ENCODE measurements at places on chromosomes 2 and 18.

- no peak for DNase-seq
These were observed 329.1 kb downstream of the SATB2 start for GRCh38 chr2:199128476-199129229.

- no peak for DNase-seq
These were observed 100.1 kb upstream of the MAP2 start for GRCh38 chr2:209323738-209324137.

DNA sequence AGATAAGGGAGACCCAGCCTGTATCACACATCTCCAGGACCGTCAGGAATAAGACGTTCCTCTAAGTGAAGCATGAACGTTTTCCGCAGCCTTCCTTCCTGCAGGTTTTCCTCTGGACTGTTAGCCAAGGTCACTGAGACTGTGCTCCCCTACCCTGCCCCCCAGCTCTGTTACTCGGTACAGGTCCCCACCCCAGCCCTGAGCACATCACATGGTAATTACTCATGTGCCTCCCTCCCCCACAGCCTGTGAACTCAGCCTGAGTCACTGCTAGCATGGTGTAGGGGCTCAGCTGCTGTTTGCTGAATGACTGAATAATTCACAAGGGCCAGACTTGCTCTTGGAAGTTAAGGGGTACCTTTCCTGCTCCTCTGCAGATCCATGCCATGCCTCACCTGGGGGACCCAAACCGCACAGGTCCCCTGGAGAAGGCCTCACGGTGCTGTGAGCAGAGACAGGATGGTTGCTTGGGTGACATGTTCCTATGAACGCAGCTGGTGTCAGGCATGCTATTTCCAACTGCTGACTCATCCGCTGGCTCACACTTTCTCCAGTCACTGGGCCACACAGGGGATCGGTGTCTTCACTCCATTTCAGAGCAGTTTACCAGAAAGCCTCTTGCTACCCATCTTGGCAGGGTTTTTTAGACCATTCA lies 88.2 kb downstream of the PLB1 start:
- peak; percentile 66 for DNase-seq

DNA sequence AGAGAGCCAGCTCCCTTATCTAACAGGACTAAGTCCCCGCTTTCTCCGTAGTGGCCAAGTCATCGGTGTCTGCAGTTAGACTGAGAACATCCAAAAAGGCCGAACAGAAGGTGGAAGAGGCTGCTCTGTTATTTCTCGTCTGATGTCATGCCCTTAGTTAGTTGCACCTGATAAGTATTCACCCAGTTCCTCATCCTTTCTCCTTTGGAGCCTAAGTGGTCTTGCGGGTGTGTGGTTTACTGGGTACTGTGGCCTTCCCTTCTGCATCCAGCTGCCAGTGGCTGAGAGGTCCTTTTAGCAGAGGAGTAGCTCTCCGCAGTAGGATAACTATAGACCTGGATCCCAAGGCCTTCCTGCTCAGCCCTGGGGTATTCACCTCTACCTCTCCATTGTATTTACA lies 211.6 kb downstream of the BCL2 start:
- DNase-seq = no peak

GRCh38 chr18:45801416-45802004 lies 24.0 kb upstream of the SIGLEC15 start:
- no peak for DNase-seq

- peak; percentile 56 for DNase-seq
These were observed 26.5 kb upstream of the C2orf74 start for GRCh38 chr2:61135510-61135909.

GRCh38 chr2:73324126-73324725 lies 30.9 kb upstream of the EGR4 start:
- no peak for DNase-seq

DNA sequence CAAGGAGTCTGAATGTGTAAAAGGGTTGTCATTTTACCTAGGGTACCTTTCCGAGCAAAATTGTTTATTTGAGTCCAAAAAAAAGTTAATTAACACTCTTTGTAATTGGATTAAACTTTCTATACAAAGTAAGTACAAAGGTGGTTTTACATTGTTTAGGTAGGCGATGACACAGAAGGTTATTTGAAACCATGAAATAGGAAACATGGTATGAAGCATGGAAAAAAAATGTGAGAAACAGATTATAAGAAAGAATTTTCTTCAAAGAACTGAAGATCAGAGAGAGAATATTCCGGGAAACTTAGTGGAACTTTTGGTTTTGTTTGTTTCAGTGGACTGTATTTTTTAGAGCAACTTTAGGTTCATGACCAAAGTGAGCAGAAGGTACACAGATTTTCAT lies 32.7 kb downstream of the CARF start:
- no peak for DNase-seq

GRCh38 chr2:44777036-44777435 lies 164.5 kb upstream of the SIX3 start:
- DNase-seq = no peak

DNA sequence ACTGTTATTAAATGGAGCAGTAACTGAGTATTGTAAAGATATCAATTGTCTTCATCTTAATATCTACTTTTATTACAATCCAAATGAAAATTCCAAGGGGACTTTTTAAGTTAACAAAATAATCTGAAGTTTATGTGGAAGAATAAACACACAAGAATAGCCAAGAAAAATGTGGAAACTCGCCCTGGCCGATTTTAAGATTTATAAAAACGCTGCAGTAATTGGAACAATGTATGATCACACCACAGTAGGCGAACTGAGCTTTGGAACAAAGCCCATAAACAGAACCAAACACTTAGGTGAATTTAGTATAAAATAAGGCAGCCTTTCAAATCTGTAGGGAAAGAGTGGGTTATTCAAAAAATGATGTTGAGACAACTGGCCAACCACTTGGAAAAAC lies 96.3 kb downstream of the ANTXR1 start:
- no peak for DNase-seq

DNA sequence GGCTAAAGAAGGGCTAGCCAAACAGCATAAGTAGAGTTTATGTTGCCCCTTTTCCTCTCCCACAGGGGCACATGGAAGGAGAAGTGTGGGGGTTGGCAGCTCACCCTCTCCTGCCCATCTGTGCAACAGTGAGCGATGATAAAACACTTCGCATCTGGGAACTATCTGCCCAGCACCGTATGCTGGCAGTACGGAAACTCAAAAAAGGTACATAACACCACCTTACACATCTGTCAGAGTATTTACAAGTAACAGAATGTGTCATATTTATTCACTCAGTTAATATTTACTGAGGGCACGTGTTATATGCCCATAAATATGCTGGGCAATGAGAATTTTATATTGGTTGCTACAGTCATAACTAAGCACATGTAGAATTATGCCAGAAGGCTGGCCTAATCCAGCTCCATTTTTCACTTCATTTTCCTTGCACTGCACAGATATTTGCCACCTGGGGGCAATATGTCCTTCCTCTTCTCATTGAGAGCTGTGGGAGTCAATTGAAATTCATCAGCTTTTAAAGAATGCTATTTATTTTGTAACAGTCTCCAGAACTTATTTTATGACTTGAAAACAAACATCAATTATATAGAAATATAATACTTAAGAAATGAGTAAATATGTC lies 150.6 kb downstream of the RTN4 start:
- DNase-seq = peak; percentile 57

DNA sequence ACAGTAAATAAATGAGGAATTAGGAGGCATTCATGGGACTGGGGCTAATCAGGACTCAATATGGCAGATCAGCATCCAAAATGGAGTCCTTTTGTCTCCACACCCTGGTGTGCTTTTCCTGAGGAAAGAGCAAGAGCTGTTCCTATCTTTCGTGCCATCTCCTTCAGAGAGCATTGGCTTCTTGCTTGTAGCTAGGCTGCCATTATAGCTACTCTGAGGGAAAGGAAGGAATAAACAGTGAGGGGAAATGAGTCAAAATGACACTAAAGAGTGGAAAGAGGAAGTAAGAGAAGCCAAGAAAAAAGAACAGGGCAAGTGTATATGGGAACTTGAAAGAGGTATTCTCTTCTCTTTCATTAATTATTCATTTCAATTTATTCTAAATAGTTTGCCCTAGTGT lies 8.4 kb upstream of the NMI start:
- peak; percentile 23 for DNase-seq

GRCh38 chr2:162989507-162989906 lies 150.9 kb upstream of the KCNH7 start:
- DNase-seq = no peak

- DNase-seq = no peak
These were observed 212.9 kb upstream of the APCDD1 start for GRCh38 chr18:10241579-10241978.

GRCh38 chr18:80198994-80199748 lies 48.1 kb downstream of the PARD6G start:
- DNase-seq = no peak

GRCh38 chr2:233936089-233936488 lies 18.9 kb downstream of the TRPM8 start:
- no peak for DNase-seq

- DNase-seq = no peak
These were observed 30.4 kb downstream of the EPAS1 start for GRCh38 chr2:46327627-46328026.

DNA sequence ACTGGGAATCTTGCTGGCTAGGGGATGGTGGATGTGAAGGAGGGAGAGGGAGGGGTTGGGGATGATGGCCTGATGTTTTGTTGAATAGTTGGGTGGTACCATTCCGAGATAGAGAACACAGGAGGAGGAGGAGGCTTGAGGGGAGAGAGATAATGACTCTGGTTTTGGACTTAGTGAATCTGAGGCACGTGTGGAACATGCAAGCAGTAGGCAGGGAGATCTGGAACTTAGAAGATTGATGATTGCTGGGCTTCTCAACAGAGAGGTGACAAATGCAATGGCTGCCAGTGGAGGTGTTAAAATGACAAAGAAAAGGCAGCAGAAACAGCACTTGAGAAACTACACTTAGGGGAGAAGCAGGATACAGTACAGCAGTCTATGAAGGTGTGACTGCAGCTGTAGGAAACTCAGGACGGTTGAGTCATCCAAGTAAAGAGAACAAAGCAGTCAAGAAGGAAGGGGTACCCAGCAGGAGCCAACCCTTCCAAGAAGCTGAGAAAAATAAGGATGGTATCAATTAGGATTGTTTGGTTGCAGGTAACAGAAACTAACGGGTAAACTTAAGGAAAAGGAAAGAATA lies 221.4 kb upstream of the FBXO11 start:
- DNase-seq = no peak
